ENCODE measurements at places on chromosomes 16 and 17.

- DNase-seq: peak; percentile 93
Measured at GRCh38 chr17:17837966-17838962, 1.5 kb upstream of the SREBF1 start.

DNA sequence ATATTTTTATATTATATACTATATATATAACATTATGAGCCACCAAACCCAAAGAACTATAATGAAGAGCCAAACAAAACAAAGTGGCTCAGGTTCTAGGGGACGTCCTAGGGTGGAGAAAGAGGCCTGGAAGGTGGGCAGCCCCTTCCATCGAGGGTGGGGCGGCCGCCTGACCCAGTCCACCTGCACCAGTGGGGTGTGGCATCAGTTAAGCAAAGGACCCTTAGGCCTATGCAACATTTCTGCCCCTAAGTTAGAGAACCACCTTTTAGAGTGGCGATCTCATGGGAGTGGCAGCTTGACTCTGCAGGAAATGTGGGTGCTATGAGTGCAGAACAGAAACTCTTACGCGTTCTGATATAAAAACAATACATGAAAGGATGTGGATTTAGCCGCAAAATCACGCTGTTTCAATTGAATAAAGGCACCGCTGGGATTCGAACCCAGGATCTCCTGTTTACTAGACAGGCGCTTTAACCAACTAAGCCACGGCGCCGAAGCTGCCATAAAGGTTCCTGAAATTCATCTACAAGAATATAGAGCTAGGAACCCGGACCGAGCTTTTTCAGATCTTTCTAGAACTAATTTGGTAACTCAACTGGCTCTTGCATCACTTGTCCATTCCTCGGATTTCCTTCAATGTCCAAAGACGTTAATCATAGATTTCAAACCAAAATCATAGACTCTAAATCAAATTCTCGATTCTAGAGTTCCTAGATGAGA lies 15.6 kb upstream of the AURKB start:
- DNase-seq: peak; percentile 82

DNA sequence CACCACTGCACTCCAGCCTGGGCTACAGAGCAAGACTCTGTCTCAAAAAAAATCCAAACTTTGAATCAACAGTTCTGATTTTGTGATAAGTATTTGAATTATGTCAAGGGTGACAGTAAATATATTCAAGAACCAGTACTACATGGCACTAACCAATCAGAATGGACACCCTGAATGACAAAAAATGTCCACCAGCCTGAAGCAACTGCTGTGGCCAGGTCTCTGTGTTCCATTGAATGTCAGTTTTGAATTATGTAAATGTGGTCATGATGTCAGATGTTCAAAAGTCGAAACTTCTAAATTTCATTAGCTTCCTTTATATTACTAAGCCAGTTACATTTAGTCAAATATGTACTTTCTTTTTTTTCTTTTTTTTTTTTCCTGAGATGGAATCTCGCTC lies 15.4 kb upstream of the ATXN1L start:
- DNase-seq: no peak

DNA sequence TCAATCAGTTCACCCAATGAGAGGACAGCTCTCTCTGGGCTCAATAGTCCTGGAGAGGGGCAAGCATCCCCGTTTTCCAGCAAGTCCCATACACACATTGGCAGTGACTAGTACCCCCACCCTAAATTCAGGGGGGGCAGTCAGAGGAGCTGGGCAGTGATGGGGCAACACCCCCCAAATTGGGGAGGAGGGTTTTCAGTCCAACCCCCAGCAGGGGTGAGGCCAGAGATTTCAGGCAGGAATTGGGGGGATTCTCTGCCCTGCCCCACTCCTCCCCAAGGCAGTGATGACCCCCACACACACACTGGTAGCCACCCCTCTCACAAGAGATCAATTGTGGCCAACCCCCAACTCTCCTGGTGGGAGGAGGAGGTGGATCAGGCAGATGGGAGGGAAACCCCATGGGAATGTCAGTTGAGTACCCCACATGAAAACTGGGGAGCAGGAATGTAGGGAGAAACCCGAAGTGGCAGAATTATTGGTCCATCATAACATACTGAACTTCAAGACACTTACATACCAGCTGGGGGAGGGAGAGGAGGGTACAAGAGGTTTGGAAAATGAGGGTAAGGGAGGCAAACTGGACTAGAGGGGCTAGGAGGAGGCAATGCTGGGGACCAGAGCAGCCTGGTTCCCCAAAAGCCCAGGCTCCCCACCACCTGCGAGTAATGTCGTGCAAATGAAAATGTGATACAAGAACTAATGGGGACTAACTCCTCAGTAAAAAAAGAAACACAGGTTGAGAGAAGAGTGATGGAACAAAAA lies 3.1 kb downstream of the VAMP2 start:
- DNase-seq: no peak

- DNase-seq: no peak
Measured at GRCh38 chr17:376936-377863, 24.6 kb upstream of the RPH3AL start.

DNA sequence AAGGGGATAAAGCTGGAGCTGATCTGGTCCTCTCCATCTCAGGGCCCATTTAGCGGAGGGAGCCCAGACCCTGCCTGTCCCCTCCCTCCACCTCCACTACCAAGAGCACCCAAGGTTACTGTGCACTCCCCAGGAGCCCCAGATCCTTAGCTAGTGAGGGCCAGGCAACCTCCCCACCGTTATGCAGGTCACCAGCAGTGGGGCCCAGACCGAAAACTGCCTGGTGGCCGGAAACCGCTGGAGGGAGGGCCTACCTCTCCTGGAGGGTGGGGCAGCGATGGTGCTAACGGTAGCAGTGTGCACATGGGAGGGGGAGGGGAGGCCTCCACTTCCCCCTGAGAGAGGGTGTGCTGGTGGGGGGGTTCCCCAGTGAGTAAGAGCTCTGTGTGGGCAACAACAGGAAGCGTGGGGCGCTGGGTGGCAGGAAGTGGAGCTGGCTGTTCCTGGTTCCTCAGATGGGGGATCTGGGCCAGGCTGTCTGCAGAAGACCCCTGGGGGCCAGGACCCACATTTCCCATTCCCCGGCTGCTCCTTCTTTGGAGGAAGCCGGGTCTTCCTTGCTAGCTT lies 4.4 kb downstream of the FMNL1 start:
- peak; percentile 42 for DNase-seq

DNA sequence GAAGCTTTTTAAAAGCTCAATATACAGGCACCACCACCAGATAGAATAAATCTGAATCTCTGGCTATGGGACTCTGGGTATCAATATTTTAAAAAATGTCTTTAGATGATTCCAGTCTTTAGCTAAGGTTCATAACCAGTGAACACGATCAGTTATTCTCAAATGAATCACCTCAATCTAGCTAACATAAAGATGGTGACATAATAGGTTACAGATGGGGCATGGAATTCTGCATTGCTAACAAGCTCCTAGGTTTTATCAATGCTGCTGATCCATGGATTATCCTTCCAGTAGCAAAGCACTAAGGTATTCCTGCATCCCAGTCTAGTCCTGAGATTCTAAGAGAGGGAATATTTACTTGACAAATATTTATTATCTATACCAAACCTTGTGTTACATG lies 415.5 kb upstream of the CDH11 start:
- no peak for DNase-seq

DNA sequence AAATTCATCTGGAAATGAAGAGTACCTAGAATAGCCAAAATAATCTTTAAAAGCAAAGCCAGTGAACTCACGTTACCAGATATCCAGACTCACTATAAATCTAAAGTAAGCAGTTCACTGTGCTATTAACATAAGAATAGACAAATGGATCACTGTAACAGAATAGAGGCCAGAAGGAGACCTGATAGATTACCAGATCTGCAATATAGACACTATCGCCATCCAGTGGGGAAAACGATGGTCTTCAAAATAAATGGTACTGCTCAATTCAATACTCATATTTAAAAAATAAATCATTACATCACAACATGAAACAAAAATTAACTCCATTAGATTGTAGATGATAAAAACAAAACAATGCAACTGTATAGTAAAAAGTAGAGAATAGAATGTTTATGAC lies 158.6 kb upstream of the CDH8 start:
- no peak for DNase-seq

DNA sequence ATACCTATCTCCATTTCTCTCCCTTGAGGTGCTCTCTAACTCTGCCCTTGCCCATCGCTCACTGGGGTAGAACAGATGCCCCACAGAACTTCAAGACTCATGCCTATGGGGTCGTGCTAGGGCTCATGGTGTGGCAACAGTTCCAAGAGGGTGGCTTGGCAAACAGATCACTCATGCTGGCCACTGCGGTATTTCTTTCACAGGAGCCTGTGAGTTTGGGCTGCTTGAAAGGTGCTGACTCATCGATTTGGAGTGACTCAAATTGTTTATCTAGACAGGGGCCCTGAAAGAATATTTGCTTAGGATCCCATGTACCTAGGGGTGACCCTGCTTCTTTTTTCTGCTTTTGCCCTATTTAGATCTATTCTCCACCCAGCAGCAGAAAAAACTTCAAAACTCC lies 69.9 kb downstream of the IRX5 start:
- DNase-seq: no peak

- peak; percentile 78 for DNase-seq
Measured at GRCh38 chr17:44587339-44587738, 30.1 kb downstream of the FZD2 start.

GRCh38 chr17:4160294-4160859 lies 17.4 kb downstream of the CYB5D2 start:
- no peak for DNase-seq

GRCh38 chr16:71255721-71256120 lies 25.2 kb upstream of the HYDIN start:
- DNase-seq: no peak

GRCh38 chr17:60165971-60166370 lies 16.2 kb downstream of the CA4 start:
- DNase-seq: no peak

GRCh38 chr17:77555121-77555591 lies 403.3 kb upstream of the TNRC6C start:
- DNase-seq: no peak

DNA sequence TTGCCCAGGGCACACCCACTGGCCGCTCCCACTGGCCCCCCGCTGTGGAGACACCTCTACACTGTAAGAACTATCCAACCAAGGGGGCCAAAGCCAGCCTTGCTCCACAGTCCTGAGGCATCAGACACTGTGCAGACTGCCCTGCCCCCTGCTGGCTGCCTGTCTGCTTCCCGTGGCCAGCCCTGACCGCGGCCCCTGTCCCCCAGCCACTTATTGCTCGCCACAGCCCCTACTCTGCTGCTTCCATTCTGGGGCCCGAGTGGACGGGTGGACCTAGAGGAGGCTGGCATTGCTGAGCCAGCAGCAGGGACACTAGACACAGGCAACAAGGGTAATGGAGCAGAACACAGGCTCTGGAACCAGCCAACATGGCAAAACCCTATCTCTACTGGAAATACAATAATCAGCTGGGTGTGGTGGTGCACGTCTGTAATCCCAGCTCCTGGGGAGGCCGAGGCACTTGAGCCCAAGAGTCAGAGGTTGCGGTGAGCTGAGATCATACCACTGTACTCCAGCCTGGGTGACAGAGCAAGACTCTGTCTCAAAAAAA lies 19.7 kb upstream of the LRRC37A3 start:
- DNase-seq: peak; percentile 88

DNA sequence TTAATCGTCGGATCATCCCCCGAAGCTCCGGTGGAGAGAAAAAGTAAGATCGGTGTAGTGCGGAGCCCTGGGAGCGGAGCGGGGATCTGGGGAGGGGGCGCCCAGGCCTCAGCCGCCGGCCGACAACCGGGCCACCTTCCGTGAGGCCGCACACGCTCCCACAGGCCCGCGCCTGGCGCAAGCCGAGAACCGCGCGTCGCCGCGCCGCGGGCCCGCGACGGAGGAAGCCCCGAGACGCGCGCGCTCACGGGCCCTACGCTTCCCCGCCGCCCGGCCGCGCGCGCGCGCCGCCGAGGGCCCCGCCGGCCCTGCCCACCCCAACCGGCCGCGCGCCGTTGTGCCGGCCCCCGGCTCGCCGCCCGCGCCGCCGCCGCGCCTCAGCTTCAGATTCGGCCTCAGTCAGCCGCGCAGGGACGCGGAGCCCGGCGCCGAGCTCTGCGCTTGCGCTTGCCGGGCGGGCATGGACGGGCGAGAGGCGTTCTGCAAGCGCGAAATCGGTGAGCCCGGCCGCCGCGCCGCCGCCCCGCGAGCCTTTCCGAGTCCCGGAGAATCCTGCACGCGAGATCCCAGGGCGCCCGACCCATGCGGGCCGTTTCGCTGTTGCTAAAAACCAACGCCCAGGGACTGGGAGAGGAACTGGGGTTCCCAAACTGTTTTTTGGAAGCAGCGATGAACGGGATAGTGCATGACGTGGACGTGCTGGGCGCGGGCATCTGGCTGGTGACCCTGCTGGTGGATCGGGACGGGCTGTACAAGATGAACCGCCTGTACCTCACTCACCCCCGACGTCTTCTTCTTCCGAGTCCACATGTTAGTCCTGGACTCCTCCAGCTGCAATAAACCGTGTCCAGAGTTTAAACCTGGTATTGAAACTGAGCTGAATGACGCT lies 28.0 kb upstream of the LRRC37A start:
- peak; percentile 86 for DNase-seq

- DNase-seq: no peak
Measured at GRCh38 chr17:31374094-31374447, 17.4 kb upstream of the RAB11FIP4 start.

- peak; percentile 36 for DNase-seq
Measured at GRCh38 chr17:66944351-66945146, 20.0 kb upstream of the CACNG4 start.

GRCh38 chr16:12009462-12009861 lies 32.9 kb downstream of the SNX29 start:
- DNase-seq: no peak

- DNase-seq: no peak
Measured at GRCh38 chr17:65556910-65557348, 4.5 kb downstream of the AXIN2 start.

DNA sequence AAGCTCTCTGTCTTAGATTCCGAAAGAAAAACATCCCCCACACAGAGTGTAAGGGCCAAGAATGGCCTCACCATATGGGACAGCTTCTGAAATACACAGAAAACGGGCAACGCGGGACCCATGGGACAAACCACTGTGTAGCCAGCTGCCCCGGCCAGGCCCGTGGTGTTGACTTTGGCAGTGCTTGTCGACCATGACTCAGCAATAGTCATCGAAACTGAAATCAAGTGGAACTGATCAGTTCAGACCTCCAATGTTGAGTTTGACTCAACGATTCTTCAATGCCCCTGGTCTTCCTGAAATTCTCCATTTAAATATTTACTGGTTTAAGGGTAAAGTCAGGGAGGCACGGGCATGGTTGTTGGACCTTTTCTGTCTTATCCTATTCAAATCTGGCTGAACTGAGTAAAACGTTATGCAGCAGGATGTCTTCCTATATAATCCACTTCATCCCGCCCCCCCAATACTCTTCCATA lies 27.5 kb downstream of the ZFHX3 start:
- no peak for DNase-seq

- peak; percentile 21 for DNase-seq
Measured at GRCh38 chr17:33019161-33019890, 27.7 kb downstream of the SPACA3 start.

DNA sequence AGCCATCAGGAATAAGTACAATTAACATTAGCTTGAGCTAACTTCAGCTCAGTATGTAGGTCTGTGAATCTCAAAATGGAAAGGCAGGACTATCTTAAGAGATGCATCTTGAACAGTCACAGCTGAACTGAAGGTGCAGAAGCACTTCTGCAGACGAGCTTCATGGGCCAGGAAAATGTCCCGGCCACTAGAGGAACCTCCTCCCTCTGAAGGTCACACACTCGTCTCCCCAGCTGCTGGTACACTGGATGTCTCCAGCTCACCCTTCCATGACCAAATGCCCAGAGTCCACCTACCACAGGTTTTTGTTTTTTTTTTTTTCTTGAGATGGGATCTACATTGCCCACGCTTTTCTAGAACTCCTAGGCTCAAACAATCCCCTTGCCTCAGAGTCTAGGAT lies 33.2 kb downstream of the WDR59 start:
- no peak for DNase-seq

- DNase-seq: no peak
Measured at GRCh38 chr17:527247-527646, 174.6 kb upstream of the RPH3AL start.
